A549 (cell line): ENCODE measurements at places on chromosomes 11 and 22.

- DNase-seq = peak; percentile 11
Observed at GRCh38 chr22:33823552-33823951, 96.7 kb downstream of the LARGE1 start.

GRCh38 chr11:86596861-86597586 is 75.4 kb downstream of the ME3 start:
- no peak for DNase-seq

GRCh38 chr11:120564573-120565311 is 53.2 kb downstream of the GRIK4 start:
- DNase-seq = no peak

- DNase-seq = no peak
Observed at GRCh38 chr22:37657590-37658132, 862 bp upstream of the PDXP start.

GRCh38 chr11:2853997-2854560 is 31.5 kb downstream of the CDKN1C start:
- no peak for DNase-seq

GRCh38 chr11:63590024-63590788 is 24.0 kb downstream of the PLAAT3 start:
- no peak for DNase-seq

GRCh38 chr11:36407356-36407755 is 102.7 kb downstream of the TRAF6 start:
- DNase-seq = no peak

- DNase-seq = no peak
Observed at GRCh38 chr22:29632672-29633071, 29.2 kb downstream of the NF2 start.
